ENCODE measurements at places on chromosomes 2 and 18.
A peak's percentile ranks its signal among the peaks of the same experiment; 100 is the strongest.

- no peak for DNase-seq
These were observed 171.9 kb downstream of the KLHL29 start for GRCh38 chr2:23556929-23557328.

GRCh38 chr18:21105936-21106335 lies 5.7 kb downstream of the ROCK1 start:
- DNase-seq = no peak

DNA sequence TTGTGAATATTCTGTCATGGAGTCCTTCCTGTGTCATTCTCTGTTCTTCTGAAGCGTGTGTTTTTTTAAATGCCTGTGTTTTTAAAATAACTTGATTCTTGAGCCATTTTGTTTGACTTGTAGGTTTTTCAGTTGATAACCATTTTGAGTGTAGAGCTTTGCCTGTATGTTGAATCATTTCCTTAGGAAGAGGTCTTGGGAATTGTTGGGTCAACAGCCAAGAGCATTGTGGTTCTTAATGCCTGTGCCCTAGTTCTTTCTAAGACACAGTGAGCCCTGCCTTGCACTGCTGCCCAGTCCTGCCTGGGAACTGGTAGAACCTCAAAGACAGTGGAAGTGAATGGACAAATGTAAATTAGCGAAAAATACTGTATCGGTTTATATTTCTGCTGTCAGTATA lies 25.9 kb downstream of the RAB12 start:
- no peak for DNase-seq

- DNase-seq = no peak
These were observed 25.9 kb upstream of the IMPA2 start for GRCh38 chr18:11955239-11956029.

DNA sequence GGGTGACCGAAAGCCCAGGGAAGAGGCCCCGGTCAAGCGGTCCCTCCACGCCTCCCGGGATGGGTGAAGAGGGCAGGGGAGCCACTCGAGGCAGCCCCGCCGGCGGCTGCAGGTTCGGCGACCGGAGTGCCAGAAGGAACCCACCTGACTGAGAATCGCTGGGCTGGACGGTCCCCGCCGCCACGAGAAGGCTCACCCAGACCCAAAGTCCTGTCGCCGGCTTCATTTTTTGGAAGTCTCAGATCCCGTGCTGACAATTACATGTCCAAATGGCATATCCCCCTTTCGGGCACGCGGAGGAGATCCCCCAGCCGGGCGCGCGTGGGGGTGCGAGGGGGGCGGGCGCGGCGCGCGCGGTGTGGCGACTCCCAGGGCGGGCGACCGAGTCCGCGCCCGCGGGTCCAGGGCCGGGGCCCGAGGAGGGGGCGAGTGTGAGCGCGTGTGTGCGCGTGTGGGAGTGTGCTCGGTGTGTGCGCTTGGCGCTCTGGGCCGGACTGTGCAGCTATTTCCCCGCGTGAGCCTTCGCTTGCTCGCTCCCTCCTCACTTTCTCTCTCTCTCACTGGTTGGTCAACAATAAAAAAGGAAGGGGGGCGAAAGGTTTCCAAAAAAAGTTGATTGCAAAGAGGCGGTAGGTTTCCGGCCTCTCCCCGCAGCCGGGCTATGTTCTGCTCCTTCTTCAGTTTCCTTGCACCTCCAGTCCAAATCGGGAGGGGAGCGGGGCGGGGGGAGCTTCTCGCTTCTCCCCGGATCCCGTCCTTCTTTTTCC lies at the start of gene ERBB4:
ERBB4 (minus strand) TSS at position 498 of the 767 bp plus-strand sequence; CDS start at position 226, 272 bp downstream.
- DNase-seq = no peak

DNA sequence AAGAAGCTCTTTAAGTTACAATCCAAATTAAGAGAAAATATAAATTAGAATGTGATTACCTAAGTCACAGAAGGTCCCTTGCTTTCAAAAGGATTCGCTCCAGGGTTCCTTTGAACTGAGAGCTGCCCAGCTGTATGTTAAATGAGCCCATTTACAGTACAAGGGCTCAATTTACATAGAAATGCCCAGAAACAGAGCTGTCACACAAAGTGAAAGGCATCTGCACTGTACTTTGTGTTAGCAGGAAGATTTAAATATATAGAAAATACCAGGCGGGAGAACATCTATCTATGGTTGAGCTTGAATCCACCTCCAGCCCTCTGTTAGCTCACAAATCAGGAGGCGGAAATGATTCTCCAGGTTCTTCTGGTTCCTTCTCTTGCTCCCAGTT lies 272.9 kb downstream of the PAX3 start:
- DNase-seq = no peak

- DNase-seq = no peak
These were observed 28.4 kb downstream of the TMEM177 start for GRCh38 chr2:119707117-119708087.

DNA sequence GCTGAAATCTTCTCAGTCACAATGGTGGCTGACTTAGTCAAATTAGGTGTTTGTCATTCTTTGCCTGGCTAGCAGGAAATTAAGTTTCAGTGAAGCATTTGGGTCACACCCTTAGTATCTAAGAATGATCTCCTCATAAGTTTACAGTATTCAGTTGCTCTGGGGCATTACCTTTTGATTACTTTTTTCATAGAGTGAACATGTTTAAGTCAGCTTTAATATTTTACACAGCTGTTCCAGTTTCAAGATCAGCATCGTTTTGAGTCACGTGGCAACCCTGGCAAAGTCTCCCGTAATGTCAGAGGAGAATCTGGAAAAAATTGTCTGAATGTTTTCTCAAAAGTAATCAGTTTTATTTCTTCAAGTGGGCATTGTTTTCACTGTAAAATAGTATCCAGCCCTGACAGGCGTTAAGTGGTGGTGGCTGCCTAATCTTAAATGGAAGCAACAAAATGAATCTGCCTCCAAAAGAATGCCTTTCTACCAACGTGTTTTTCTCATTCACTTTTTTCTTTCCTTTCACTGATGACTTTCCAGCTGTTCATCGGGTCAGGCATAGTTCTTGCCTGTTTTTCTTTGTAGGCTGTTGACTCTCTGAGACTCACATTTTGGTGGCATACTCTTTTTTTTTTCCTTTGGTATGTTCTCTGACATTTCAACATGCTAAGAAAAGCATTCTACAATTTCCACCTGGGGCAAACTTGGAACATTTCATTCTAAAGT lies 319.6 kb upstream of the TCF4 start:
- no peak for DNase-seq

DNA sequence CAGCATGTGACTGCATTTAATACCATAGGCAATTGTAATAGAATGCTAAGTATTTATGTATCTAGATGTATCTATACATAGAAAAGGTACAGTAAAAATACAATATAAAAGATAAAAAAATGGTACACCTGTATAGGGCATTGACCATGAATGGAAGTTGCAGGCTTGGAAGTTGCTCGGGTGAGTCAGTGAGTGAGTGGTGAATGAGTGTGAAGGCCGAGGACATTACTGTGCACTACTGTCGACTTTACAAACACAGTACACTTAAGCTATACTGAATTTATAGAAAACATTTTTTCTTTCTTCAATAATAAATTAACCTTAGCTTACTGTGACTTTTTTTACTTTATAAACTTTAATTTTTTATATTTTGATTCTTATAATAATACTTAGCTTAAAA lies 8.9 kb downstream of the DIS3L2 start:
- no peak for DNase-seq

GRCh38 chr2:207854484-207855440 lies 85.1 kb upstream of the FZD5 start:
- no peak for DNase-seq

DNA sequence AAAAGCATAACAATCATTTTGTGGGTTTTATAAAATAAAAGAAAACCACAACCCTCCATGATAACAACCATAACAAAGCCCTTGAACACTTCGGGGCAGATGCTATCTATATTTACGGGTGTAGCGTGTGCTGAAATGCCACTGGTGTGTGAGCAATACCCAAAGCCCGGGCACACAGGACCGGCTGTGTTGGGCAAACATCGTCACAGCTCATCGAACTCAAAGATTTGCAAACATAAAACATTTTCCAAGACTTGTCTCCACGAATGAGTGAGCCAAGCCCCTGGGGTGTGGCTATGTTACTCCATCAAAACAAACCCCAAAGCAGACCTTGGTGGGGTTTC lies 290.2 kb downstream of the LPIN1 start:
- DNase-seq = peak; percentile 13

DNA sequence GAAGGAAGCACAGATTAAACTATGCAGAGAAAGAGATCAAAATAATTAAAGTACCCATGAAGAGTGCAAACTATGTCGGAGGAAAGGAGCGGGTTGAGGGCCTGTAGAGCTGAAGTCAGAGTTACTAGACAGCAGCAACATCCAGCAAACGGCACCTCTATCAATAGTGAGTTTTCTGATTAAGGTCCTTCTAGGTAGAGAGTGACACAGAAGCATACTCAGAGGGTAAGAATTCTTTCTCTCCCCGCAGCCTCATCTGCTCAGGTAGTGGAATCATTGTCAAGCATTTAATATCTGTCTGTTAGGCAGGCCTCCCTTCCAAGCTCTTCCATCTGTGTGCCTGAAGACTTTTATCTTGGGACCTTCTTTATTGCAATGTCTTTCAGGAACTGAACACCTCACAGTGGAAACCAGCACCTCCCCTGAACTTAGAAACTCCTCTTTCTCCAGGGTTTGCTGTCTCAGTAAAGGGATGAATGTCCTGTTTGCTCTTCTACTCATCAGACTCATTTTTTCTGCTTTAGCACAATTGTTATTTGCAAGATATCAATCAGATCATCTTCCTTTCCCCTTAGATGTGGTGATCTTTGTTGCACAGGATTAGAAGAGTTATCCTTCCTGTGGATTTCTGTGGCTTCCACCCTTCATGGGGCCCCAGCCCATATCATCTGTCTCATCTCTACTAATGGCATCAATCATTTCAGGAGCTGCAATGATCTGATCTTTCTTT lies 28.8 kb downstream of the SP140 start:
- peak; percentile 39 for DNase-seq

DNA sequence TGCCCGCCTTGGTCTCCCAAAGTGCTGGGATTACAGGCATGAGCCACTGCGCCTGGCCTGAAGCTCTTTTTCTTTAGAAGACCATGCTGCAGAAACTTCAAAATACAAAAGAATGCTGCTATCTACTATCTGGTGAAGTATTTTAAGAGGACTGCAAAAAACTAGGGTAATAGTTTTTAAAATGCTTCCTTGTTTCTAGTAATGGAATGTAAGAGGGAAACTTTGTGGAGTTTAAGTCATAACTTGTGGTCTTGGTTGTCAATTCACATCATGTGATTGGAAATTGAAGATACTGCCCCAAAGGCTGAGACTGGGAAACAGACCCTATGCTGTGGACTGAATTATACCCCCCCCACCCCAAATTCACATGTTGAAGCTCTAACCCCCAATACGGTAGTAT lies 68.3 kb downstream of the B3GNT2 start:
- DNase-seq = no peak

GRCh38 chr2:47501374-47502200 lies 98.6 kb downstream of the MSH2 start:
- no peak for DNase-seq

DNA sequence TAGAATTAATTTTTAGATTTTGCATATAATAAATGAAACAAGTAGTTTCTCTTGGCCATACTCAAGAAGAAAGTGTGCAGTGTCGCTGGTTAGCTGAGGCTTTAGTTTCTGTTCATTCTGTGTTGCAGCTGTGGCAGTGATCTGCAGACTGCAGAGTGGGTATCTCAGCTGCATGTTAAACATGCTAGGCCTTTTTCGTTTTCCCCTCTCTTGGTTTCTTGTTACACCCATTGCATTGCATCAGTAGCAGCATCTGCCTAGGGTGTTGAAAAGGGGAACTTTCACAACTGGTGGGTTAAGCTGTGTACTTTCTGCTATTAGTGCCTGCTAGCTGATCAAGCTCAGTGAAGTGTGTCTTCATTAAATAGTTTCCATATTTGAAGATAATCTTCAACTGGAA lies 51.3 kb downstream of the ACSL3 start:
- DNase-seq = no peak

DNA sequence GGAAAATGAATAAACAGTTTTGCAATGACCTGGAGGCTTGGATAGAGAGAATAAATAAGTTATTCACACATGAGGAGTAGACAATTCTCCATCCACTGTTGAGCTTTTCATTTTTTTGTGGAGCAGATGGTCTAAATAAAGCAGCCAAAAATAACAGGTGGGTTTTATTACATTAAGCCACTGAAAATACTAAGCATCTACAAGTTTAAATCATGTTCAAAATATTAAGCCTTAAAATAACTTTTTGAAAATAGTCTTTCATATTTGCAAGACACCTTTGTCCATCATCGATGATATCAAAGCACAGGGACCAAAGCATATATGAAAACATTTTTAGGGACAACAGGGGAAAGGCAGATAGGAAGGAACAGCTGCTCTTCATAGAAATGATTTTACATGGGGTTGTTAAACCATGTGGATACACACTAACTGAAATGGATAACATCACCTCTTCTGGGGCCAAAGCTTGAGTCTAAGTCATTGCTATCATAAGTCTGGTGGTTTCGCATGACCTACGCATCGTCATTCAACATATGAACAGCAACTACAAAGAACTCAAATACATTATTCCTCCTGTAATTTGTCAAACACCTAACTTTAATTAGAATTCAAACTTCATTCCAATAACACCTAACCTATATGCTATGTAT lies 197.6 kb upstream of the CHST9 start:
- no peak for DNase-seq

- DNase-seq = peak; percentile 30
These were observed 47.5 kb downstream of the PTGR3 start for GRCh38 chr18:75161256-75162028.

DNA sequence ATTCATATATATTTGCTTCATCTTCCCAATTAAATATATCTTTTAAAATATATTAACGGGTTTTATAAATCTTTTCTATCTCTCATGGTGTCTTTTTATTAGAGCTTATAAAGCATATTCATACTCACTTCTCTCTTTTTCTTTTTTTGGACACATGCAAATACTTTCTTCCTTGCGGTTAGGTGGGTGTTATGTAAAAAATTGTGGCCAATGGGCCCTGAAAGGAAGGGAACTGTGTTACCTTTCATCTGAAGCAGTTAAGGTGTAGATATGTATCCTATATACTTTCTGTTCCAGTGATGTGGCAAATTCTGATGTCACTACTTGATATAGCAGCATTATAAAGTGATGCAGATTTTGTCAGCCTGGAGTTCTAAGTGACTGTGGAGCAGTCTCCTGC lies 714.5 kb downstream of the PLCL1 start:
- DNase-seq = no peak

- no peak for DNase-seq
These were observed 119.7 kb upstream of the XIRP2 start for GRCh38 chr2:166768393-166769123.

- no peak for DNase-seq
These were observed 12.1 kb downstream of the UPP2 start for GRCh38 chr2:158113741-158114295.

Data from CD4-positive, alpha-beta T cell treated with Interleukin-15 for 4 hours (primary cell).